ENCODE measurements at places on chromosomes 16 and 17.

GRCh38 chr17:80198144-80198661, 21.9 kb downstream of the SGSH start:
- no peak for DNase-seq

- no peak for DNase-seq
Measured at GRCh38 chr16:51464996-51465395, 313.9 kb upstream of the SALL1 start.

DNA sequence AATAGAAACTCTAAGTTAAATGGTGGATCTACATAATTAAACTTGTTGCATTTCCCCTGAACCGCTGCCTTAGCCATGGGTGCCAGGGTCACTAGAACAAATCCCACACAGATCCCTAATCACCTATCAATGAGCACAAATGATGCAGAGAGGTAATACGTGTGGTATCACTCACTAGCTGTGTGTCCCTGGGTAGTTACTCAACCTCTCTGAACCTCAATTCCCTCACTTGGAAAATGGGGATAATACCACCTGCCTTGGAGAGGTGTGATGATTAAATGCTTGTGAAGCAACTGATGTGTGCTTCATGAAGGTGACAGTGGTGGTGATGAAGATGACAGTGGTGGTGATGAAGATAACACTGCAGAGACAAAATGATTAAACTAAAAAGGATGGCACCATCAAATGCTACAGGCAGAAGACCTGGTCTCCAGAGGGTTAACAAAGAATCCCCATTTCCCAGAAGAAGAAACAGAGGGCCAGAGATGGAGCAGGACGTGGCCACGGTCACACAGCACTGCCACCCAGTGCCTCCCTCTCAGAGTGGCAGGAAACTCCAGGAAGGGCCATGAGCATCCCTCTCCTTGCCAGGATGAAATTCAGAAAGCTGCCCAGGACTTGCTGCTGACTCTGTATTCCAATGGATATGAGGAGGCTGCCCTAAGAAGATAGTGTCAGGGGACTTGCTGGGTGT, 17.9 kb upstream of the FOXF1 start:
- DNase-seq = no peak

DNA sequence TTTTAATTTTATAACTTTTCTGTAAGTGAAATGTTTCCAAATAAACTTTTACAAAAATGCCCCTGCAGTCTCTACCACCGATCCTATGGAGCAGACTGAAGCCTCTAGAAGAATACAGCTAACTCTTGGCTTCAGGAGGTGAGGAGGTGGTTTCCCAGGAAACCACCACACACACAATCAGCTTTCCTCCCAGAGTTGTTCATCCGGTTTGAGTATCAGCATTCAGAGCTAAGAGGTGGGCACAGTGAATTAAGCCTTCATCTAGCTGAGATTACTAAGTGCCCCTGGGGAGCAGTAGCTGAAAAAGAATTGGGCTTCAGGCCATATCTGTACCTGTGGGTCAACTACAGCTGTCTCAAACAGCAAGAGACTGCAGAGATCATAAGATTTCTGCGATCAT, 139.7 kb downstream of the AATF start:
- no peak for DNase-seq

GRCh38 chr16:17578981-17579874, 108.5 kb upstream of the XYLT1 start:
- DNase-seq = no peak

GRCh38 chr16:52757746-52758472, 211.0 kb upstream of the TOX3 start:
- DNase-seq = no peak

- no peak for DNase-seq
Measured at GRCh38 chr17:72053036-72053435, 67.8 kb upstream of the SOX9 start.

GRCh38 chr17:57895382-57896060, 45.7 kb upstream of the MRPS23 start:
- no peak for DNase-seq

DNA sequence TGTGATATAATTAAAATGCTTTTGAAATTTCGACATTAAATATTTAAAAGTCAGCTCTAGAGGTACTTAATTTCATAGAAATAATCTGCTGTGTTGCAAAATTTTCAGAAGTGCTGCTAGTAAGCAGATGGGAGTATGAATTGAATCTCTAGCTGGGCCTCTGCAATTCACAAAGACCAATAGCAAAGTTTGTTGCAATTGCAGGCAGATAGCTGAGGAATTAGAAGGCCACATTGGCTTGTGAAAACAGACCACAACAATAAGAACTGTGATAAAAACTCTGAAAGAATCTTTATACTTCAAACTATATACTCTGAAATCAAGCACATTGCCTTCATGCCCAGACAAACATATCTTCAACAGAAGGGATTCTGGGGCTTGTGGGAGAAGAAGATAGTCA, 636.3 kb upstream of the SOX9 start:
- no peak for DNase-seq

DNA sequence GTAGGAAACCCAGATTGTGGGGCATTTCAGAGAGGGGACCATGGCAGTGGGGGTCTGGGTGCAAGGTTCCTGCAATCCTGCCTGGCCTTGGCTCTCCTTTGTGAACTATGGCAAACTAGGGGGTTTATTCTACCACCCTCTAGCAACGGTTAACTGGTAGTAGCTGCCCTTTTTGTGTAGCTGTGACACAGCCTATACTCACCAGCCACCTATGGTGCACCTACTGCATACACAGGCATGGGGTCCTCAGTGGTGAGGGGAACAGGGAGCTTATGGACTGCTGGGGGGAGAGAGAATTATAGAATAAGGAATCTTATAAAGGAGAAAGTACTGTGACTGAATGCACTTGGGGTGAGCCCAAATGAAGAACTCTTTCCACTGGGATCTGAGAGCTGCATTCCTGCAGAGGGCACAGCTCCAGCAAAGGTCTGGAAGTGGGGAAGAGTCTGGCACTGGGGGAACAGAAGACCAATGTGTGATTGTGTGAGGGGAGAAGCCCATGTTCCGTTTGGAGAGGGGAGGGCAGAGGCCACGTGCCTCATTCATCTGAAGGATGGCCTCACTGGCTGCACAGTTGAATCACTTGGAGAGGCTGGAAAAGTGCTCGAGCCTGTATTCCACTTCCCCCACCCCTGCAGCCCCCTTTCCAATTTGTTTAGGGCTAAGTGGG, 2.1 kb downstream of the MT1X start:
- no peak for DNase-seq

DNA sequence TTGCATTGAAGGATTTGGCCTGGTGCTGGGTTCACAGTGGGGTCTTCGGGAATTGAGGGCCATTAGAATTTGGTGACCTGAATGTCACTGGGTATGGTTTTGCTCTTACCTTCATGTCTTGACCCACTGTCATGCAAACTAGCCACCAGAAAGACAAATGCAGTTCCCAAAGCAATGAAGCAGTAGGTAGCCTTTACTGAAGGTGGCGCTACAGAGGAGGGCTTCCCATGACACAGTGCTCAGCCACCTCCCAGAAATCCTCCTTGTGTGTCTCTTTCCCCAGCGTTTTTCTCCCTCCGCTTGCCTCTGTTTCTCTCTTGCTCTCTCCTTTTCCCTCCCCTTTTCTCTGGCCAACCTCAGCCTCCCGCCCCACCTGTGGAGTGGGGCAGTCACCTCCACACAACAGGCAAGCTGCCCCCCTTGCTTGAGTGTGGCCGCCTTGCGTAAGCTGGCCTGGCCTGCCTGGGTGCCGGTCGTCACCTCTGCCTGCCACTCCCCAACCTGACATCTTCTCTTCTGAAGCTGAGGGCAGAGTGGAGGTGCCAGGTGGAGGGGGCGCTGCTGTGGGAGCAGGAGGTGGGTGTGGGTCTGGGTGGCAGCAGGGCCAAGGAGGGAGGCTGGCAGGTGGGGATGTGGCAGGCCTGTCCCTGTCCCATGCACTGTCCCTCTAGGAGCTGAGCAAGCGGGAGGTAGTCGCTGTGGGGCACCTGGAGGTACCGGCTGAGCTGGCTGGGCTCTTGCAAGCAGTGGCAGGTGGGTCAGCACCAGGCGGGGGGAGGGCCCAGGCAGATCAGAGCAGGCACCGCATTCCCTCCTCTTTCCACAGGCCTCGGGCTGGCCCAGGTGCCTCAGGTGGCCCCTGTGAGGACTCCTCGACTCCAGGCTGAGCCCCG, 34.7 kb downstream of the MYO15A start:
- no peak for DNase-seq

DNA sequence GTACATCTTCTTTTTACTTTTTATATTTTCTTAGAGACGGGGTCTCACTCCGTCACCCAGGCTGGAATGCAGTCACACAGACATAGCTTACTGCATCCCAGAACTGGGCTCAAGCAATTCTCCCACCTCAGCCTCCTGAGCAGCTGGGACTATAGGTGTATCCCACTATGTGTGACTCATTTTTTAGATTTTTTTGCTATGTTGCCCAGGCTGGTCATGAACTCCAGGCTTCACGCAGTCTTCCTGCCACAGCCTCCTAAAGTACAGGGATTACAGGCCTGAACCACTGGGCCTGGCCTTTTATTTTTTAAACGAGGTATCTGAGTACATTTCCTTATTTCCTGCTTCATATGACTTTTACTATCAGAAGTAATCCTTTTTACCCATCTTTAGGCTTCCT, 48.0 kb downstream of the GLG1 start:
- no peak for DNase-seq

DNA sequence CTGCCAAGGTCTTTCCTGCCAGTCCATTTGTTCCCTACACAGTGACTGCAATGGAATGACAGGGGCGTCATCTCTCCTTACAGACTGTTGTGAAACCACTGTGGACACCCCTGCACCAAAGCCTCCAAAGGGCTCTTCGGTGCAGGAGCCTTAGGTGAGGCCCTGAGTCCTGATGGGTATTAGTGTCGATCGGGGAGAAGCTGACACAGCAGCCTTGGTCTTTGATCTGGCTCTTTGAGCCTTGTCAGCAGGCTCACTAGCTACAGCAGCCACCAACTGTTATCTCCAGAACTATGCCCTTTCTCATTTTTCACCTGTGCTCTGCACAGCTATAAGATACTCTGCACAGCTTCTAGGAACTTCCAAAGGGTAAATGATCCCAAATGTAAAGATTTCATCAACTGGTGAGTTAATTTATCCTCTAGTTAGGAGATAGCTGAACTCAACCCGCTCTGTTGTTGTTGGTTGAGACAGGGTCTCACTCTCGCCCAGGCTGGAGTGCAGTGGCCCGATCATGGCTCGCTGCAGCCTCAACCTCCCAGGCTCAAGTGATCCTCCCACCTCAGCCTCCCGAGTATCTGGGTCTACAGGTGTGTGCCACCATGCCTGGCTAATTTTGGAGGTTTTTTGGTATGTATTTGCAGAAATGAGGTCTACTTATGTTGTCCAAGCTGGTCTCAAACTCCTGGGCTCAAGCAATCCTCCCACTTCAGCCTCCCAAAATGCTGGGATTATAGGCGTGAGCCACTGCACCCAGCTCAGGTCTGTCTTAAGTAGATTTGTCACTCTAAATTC, 19.7 kb downstream of the G6PC1 start:
- DNase-seq = no peak

- DNase-seq = no peak
Measured at GRCh38 chr17:72683506-72684404, 408.7 kb downstream of the SLC39A11 start.

DNA sequence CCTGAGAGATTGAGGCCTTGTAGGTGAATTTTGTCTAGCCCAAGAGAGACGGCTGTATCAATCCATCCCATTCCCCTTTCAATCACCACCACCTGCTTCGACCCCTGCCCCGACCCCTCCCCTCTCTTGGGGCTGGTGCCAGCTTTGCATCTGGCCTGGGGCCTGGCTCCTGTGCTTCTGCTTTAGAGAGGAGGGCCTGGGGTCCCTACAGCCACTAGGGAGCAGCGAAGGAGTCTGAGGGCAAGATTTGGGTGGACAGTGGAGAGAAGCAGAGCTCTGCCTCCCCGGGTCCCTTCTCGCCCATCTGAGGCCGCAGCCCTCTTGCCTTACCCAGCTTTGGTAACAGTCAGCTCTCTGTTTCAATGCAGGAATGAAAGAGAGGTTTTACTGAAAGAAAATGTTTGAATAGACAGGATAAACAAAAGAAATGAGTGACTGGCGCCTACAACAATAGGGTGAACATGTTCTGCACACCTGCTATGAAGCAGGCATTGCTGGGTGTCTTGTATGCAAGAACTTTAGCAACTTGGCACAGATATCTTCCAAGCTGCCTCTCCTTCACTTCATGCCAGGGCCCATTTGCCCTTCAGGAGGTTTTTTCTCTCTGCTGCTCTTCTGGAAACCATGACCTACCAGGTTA, 57.4 kb downstream of the SLC47A1 start:
- DNase-seq = no peak

DNA sequence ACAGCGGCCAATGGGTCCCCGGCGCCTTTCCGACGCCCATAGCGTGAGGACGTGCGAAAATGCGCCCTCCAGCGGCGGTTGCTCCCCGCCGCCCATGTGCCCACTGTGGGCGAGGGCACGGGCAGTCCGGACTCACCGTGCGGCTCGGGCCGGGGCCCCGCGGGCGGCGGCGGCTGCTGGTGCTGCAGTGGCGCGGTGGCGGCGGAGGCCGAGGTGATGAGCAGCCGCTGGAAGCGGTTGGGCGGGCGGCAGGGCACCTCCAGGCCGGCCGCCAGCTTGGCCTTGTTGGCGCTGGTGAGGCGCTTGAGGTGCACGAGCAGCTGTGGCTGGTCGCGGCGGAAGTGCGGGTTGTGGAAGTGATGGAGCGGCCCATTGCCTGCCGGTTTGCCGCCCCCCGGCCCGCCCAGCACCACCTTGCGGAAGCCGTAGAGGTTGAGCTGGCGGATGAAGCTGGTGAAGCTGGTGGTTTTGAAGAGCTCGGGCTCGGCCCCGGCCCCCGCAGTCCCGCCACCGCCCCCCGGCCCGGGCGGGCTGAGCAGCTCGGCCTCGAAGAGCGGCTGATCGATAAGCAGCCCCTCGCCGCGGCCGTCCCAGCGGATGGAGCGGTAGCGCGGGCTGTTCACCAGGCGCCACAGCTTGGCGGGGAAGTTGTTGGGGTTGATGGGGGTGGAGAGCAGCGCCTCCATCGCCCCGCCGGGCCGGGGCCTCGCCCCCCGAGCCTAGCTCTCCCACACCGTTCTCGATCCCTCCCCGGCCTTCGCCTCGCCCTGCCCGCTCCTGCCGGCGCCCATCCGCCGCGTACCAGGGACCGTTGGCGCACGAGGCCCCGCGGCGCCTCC, at the start of gene HSF5:
TSS of gene HSF5 (minus strand) at position 820 of the 839 bp plus-strand sequence. CDS start at position 686, 134 bp downstream.
- no peak for DNase-seq

DNA sequence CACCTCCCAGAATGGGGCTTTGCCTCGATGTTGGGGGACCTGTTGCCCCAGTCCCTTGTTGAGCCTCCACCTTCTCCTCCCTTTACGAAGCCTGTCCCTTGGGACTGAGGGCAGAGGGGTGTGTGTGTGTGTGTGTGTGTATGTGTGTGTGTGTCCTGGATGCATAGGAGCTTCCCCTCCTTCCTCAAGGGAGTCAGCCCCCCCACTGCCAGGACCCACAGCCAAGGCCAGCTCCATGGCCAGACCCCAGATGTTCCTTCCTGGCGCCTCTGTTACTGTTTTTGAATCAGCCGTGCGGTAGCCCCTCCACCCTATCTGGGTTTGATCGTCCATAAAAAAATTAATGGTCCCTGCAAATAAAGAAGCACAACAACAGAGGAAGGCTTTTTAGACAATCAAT, 17.7 kb upstream of the DOK4 start:
- no peak for DNase-seq
